Thyroid gland (tissue), 4 donors: ENCODE measurements at places on chromosomes 7 and 10. TPM values are rescaled to one million over a fixed set of nuclear protein-coding genes. Genes with fewer than 3 reads are reported as not detected.
A peak's percentile ranks its signal among the peaks of the same experiment; 100 is the strongest.

GRCh38 chr7:28686418-28686800 lies 271.7 kb downstream of the TRIL start:
- H3K36me3 ChIP-seq = no peaks in the 10 kb centered on the region
- DNase-seq = no peak
- peak overlapping the region; percentile 62 for H3K27ac ChIP-seq
- no peaks in the 10 kb centered on the region for H3K27me3 ChIP-seq
- peak overlapping the region; percentile 15 for H3K4me3 ChIP-seq

DNA sequence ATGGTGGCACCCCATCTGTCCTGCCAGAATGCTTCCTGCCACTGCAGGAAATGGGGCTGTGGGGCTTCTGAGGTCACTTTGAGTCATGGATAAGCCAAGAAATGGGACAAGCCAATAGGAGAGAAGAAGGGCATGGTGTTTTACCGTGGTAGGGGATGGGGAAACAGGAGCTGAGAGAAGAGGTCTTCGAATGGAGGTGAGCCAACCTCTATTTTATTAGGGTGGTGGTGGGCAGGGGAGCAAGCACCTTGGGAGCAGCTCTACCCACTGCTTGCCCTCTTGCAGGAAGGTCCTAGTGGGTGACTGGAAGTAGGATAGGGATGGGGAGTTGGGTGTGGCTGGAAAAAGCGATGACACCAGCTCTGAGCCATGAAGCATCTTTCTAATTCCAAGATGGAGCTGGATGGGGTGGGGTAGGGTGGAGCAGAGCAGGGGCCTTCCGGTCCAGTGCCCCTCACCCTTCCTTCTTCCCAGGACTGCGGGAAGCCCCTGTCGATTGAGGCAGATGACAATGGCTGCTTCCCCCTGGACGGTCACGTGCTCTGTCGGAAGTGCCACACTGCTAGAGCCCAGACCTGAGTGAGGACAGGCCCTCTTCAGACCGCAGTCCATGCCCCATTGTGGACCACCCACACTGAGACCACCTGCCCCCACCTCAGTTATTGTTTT lies 9.1 kb downstream of the ZYX start:
- H3K36me3 ChIP-seq = peaks cover 34% of the 10 kb centered on the region
- H3K4me1 ChIP-seq = peaks cover 10% of the 10 kb centered on the region
- H3K4me3 ChIP-seq = no peak overlapping the region

GRCh38 chr10:112677689-112678088 lies 230.7 kb downstream of the VTI1A start:
- H3K36me3 ChIP-seq = no peaks in the 10 kb centered on the region
- no peaks in the 10 kb centered on the region for H3K27me3 ChIP-seq
- H3K4me3 ChIP-seq = no peak overlapping the region
- no peak overlapping the region for H3K27ac ChIP-seq
- no peaks in the 10 kb centered on the region for H3K4me1 ChIP-seq
- DNase-seq = no peak

GRCh38 chr10:79392506-79393176 lies 45.4 kb downstream of the PPIF start:
- H3K4me1 ChIP-seq = peaks cover 51% of the 10 kb centered on the region
- no peak overlapping the region for H3K4me3 ChIP-seq
- no peaks in the 10 kb centered on the region for H3K36me3 ChIP-seq

DNA sequence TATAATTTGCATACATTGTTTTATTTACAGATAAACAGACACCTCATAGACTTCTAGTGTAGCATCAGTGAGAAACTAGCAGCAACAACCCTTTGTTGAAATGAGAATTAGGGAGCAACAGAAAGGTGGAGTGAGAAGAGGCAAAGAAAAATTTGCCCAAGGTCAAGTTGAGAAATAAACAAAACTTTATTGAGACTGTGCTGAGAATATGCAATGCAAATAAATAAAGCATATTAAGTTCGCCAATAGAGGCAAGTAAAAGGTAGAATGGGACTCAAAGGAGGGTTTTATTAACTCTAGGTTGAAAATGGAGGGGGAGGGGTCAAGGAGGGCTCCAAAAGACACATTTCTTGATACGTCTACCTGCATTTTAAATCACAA lies 49.7 kb downstream of the CACNA2D1 start:
- no peak overlapping the region for H3K4me3 ChIP-seq
- H3K27me3 ChIP-seq = no peaks in the 10 kb centered on the region
- H3K36me3 ChIP-seq = no peaks in the 10 kb centered on the region
- DNase-seq = no peak
- H3K27ac ChIP-seq = no peak overlapping the region
- H3K4me1 ChIP-seq = no peaks in the 10 kb centered on the region

DNA sequence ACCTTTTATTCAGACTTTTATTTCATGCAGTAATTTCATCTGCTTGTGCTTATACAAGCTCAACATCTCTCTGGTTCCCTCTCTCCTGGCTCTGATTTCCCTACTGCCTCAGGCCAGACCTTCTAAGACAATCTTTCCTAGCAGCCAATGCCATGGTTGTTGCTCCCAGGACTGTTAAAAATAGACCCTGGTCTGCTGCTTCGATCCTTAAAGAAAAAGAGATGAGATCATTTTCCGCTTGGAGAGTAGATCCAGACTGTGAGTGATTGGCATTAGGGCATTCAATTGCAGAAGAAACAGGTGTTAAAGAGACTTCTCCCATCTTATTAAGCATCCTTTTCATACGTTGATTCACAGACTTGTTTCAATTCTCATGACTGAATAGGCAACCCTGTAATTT lies 68.4 kb upstream of the ITGB1 start:
- no peaks in the 10 kb centered on the region for H3K4me1 ChIP-seq
- no peaks in the 10 kb centered on the region for H3K27me3 ChIP-seq
- no peak overlapping the region for H3K27ac ChIP-seq
- H3K36me3 ChIP-seq = no peaks in the 10 kb centered on the region

DNA sequence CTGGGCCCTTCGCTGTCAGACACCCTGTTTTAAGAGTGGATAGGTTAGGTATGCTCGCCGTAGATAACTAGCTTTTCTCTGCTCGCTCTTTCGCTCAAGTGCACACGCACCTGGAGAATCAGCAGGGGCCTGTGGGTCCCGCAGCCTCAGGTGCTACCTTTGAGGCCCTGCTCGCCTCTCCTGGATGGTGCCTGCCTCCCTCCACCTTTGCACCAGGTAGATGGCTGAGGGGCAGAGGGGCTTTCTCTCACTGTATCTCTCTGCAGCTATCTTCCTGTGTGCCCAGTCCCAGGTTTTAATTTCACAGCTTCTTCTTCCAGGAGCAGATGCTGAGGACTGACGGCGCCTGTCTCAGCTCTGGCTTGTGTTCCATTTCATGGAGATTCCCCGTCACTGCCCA lies 227.9 kb downstream of the TCF7L2 start:
- no peak for DNase-seq
- no peaks in the 10 kb centered on the region for H3K4me1 ChIP-seq
- H3K27me3 ChIP-seq = no peaks in the 10 kb centered on the region
- no peak overlapping the region for H3K4me3 ChIP-seq
- H3K36me3 ChIP-seq = no peaks in the 10 kb centered on the region

DNA sequence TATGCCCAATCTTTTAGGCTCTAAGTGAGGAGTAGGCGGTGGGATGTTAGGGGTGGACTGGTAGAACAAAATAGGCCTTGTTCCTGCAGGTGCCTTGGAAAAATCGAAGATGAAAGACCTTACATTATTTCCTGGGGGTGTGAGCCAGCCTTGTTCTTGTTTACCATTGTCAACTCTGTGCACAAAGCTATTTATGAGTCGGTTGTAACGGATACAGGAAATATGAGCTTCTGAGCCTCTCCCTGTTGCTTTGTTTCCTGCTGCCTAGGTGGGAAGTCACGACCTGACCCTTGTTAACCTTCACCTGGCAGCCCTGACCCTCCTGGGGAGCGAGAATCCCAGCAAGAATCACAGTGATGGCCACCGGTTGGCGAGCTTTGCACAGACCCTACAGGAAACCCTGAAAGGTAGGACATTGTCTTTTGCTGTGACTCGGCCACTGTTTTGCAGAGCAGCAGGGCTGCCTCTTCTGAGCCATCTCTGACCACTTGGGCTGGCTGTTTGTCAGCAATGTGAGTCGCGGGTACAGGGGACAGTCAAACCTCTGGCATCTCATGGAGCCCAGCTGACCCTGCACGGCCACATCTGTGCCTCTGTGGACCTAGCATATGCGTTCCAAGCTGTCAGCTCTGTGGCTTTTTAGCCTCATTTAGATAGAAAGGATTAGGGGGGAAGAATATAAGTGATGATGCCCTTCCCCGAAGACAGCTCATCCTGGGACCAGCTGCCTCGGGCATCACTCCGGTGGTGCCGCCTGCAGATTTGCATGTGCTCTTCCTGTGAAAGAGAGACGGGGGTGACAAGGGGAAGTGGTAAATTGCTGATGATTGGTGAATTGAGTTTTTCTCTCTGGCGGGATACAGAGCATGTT lies 102.1 kb upstream of the ANLN start:
- H3K36me3 ChIP-seq = no peaks in the 10 kb centered on the region
- no peak for DNase-seq
- no peaks in the 10 kb centered on the region for H3K4me1 ChIP-seq
- no peaks in the 10 kb centered on the region for H3K27me3 ChIP-seq
- no peak overlapping the region for H3K4me3 ChIP-seq
- no peak overlapping the region for H3K27ac ChIP-seq

DNA sequence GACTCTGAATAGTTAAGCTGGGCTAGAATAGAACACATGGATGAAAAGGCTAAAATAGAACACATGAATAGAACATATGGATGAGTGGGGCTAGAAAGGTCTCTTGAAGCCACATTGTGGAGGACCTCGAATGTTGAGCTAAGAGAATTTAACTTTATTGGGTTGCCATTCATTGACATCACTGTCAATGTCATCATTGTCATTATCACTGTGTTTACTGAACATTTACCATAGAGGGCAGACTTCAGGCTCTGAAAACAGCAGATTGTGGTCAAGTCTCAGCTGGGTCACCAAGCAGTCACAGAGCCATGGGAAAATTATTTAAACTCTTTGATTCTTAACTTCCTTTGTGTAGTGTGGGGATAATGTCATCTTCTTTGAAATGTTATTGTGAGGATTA lies 80.4 kb downstream of the WDFY4 start:
- no peak overlapping the region for H3K4me3 ChIP-seq
- no peaks in the 10 kb centered on the region for H3K36me3 ChIP-seq
- DNase-seq = no peak
- no peaks in the 10 kb centered on the region for H3K4me1 ChIP-seq
- H3K27me3 ChIP-seq = no peaks in the 10 kb centered on the region
- H3K27ac ChIP-seq = no peak overlapping the region

DNA sequence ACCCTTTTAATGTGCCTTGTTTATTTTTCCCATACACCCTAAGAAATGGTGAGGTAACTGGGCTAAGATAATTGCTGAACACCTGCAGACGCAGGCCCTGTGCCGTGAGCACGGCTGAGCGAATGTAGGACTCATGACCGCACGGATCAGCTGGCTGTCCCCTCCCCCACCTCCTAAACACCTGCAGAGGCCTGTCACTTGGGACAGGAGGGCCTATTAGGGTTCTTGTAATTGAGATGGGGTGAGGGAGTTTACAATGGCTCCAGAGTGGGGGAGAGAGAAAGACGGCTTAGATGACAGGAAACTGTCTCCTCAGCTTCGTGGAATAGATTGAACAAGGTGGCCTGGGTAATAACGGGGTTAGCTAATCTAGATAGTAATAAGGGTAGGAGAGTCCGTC lies 291.7 kb upstream of the HABP2 start:
- DNase-seq = no peak
- no peaks in the 10 kb centered on the region for H3K27me3 ChIP-seq
- H3K27ac ChIP-seq = no peak overlapping the region
- no peaks in the 10 kb centered on the region for H3K4me1 ChIP-seq

- H3K4me1 ChIP-seq = peaks cover 4% of the 10 kb centered on the region
- DNase-seq = no peak
- no peak overlapping the region for H3K27ac ChIP-seq
- H3K36me3 ChIP-seq = no peaks in the 10 kb centered on the region
Observed at GRCh38 chr7:56121440-56121839, 5.2 kb upstream of the NUPR2 start.

DNA sequence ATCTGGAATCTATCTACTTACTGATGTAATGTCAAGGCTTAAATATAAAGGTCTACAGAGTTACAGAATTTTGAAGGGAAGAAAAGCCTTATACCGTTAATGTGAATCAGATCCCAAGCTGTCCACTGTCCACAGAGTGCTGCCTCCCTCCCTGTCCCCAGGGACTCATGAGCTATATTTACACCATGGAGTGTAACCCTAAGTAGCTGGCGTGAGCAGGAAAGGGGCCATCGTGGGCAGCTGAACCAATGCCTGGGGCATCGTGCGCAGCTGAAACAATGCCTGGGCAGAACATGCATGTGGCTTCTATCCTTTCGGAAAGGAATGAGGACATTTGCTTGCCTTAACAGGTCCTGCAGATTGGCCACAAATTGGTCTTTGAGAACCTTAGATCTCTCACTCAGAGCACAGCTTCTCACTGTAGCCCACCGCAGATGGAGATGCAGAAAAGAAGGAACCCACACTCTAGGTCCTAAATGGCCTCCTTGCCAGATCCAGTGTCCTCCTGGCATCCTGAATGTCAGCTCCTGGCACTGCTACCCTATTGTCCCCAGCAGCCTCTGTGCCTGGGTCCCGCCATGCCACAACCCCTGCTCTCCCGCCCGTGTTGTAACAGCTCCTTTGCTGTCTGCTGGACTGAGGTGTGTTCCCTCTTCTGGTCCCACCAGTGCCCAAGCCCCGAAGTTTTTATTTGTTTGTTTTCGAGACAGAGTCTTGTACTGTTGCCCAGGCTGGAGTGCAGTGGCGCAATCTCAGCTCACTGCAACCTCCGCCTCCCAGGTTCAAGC lies 30.3 kb downstream of the CCDC3 start:
- H3K27ac ChIP-seq = no peak overlapping the region
- H3K27me3 ChIP-seq = no peaks in the 10 kb centered on the region
- no peak for DNase-seq

GRCh38 chr7:27092819-27093110 lies 3.0 kb downstream of the HOXA1 start:
- peaks cover 11% of the 10 kb centered on the region for H3K4me1 ChIP-seq
- no peak for DNase-seq
- no peaks in the 10 kb centered on the region for H3K36me3 ChIP-seq
- H3K27ac ChIP-seq = no peak overlapping the region
- no peak overlapping the region for H3K4me3 ChIP-seq

DNA sequence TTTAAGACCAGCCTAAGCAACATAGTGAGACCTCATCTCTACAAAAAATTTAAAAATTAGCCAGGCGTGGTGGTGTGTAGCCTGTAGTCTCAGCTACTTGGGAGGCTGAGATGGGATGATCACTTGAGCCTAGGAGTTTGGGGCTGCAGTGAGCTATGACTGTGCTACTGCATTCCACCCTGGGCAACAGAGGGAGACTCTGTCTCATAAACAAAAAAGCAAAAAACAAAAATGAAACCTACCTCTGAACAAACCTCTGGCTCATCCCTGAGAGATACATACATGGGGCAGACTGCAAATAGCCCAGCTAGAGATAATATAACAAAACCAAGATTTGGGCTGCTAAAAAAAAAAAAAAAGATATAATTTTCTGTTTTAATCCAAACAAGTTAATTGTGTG lies 19.5 kb downstream of the C10orf67 start:
- no peak for DNase-seq
- no peaks in the 10 kb centered on the region for H3K4me1 ChIP-seq
- H3K36me3 ChIP-seq = no peaks in the 10 kb centered on the region
- H3K4me3 ChIP-seq = no peak overlapping the region
- no peak overlapping the region for H3K27ac ChIP-seq

Gene UCMA
- total RNA-seq = not detected

Gene NME8
- total RNA-seq = not detected

Gene GDF10
- 9.6 TPM for total RNA-seq

Gene SLC18A3
- total RNA-seq = not detected
